ENCODE measurements at places on chromosomes 1 and 21.

GRCh38 chr1:39965044-39965443 lies 10.1 kb downstream of the MFSD2A start:
- no peak for DNase-seq

- DNase-seq: no peak
Measured at GRCh38 chr1:179142889-179143299, 61.0 kb downstream of the TOR3A start.

DNA sequence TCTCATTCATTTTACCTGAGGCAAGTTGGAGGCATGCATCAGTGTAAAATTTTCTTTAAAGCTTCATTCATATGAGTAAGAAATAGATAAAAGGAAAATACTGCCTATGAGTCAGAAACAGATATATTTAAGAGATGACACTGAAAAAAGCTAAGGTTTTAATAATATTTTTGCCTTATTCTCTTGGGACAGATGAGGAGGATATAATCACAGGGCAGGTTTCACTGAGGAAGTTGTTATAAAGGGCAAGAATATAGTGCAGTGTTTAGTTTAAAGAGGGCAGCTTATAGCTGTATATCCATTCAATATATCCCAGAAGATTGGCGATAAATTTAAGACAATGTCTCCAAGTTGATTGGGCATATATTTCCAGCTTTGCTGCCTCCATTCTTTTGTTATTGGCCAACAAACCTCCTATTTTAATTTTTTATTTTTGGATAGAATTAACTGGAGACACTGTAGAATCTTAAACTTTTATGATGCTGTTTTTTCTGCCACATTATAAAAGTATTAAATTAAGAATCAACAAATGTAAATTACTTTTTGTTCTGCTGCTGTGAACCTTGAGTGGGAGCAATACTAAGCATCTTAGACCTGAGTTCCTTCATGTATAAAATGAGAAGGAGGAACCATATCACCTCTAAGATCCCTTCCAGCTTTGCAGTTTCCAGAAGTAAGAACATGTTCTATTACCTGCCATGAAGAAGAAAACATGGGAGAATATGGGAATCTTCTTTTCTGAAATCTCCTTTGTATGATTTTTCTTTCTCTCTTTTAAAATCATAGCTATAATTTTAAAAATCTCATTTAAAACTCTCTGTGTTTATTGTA lies 171.6 kb downstream of the S1PR1 start:
- no peak for DNase-seq

DNA sequence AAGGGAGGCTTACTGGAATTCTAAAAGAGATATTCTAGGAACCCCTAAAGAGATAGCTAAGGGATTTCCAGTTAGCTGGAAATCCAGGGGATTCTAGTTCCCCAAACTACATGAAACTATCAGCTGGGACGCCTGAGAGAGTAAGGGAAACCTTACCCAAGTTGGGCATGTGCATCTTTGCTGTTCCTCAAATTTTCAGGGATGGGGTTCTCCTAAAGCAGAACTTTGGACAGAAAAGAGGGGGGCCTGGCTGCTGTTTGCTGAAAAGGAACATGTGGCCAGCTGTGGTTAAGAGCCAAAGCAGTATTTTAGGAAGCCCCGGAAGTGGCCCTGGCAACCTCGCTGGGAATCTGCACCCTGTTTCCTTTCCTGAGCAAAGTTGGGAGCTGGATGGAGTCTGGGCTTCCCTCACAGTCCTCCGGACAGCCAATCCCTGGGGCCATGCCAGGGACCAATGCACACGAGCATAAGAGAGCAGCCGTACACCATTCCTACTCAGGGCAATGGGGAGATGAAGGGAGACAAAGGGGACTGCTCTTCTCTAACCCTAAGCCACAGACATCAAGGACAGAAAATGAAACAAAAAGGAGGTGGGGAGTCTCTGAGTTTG lies 154.3 kb downstream of the PLXNA2 start:
- DNase-seq: no peak

- DNase-seq: no peak
Measured at GRCh38 chr1:59574085-59574484, 240.7 kb upstream of the HOOK1 start.

GRCh38 chr1:181015251-181015615 lies 7.4 kb downstream of the STX6 start:
- DNase-seq: no peak

DNA sequence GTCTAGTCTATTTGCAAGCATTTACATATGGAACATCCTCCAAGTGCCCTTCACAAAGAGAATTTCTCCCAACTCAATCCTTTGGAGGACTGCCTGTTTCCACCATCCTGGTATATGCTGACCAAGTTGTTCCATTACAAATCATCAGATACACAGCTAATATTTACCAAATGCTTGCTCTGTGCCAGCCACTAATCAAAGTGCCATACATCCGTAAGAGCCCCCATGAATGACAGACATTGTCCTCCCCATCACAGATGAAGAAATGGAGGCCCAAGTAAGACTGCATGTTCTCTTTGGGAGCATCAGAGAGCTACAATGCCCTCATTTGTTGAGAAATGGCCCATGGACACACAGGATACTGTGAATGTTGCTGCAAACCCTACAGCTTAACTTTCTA lies 130.0 kb upstream of the BACE2 start:
- no peak for DNase-seq

DNA sequence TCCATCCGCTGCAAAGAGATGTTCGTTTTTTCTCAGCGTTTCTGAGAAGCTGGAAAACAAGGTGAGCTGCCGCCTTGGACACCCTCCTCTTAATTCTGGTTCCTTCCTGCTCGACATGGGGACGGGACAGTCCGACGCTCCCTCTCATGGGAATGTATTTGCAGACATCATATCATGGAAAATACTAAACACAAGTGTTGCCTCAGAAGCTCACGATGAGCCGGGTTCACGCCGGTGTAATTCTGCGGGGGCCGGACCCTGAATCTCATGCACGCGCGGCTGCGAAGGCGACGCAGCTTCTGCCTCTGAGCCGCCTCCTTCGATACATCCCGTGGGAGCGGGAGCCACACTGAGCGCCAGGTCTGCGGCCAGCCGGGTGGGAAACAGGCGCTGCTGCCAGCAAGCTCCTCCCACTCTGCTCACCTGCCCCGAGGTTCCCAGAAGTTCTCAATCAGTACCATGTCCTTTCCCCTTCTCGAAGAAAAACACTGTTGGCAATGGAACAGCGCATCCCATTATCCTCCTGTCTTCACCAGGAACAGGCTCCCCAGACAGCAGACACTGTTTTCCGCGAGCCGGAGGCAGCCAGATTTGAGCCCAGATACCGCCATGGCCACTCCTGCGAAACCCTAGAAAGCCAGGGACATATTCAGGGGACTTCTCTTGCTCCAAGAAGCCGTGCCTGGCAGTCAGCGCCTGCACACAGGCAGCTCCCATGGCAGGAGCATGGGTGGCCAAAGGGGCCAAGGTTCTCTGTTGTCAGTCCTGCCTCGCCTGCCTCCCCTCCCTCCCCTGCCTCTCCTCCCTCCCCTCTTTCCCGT lies 98.0 kb downstream of the WDR4 start:
- DNase-seq: no peak

GRCh38 chr1:241048622-241049021 lies 308.4 kb downstream of the RGS7 start:
- no peak for DNase-seq

DNA sequence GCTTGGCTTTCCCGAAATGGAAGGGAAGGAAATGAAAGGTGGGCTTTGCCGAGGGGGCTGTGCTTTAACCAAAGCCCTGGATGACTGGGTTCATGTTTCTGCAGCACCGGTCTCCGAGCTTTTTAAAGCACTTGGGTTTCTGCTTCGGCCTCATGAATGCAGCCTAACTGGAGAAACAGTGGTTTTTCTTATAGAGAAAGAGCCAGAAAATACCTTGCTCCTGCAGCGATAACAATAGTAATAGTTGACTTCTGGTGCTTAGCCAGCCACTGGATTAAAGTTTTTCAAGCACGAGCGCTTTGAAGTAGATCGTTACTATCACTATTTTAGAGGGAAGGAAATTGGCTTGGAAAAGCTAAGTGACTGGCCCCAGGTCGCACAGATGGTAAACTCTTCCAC lies 500 bp upstream of the DOCK7 start:
- DNase-seq: no peak
